Kidney epithelial cell (primary cell): ENCODE measurements at places on chromosomes 11 and 22.
A peak's percentile ranks its signal among the peaks of the same experiment; 100 is the strongest.

DNA sequence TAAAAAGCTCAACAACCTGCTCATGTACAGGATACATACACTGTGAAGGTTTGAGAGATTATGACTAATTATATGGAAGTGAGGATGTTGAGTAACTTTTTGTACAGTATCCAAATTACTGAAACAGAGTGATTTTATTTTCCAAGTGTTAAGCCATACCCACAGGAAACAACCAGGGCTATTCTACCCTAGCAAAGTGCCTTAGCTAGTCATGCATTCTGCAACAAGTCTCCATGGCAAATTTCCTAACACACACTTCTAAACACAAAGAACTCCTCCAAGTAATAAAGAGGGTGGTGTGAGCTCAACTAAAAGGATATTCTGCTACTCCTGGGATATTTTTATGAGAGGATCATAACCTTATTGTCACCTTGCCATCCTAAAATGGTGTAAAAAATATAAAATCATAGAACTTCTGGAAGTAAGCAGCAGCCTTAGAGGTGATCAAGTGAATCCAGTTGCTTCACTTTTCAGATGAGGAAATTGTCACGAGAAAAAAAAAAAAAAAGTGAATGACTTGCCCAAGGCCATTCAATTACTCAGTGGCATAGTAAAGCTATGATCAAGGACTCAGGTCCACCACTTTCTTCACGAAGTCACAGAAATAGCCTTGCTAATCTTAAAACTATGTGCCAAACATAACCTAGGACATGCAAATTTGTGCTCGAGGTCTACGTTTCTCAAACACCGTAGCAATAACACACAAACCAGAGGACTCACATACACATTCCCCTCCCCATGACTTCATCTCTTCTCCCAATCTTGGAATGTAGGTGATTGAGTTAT is 4.2 kb downstream of the LGR4 start:
- DNase-seq, result peak; percentile 86

DNA sequence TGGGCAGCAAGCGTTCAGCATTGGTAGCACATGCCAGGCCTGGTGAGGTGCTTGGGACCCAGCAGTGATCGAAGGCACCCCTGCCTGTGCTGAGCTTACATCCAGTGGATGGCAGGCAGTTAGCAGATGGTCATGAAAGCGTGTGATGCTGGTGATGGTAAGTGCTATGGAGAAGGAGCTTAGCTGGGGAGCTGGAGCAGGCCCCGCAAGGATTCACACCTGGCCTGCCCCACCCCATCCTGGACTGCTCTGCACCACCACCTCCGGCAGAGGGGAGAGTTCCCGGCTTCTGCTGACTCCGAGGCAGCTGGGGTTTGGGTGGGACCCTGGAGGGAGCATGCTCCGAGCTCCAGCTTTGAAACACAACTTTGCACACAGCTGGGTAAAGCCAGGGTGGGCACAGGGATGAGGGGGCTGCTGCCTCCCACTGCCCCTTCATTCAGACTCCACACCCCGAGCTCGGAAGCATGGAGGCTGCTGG is 16.2 kb downstream of the MPPED1 start:
- DNase-seq, result no peak

DNA sequence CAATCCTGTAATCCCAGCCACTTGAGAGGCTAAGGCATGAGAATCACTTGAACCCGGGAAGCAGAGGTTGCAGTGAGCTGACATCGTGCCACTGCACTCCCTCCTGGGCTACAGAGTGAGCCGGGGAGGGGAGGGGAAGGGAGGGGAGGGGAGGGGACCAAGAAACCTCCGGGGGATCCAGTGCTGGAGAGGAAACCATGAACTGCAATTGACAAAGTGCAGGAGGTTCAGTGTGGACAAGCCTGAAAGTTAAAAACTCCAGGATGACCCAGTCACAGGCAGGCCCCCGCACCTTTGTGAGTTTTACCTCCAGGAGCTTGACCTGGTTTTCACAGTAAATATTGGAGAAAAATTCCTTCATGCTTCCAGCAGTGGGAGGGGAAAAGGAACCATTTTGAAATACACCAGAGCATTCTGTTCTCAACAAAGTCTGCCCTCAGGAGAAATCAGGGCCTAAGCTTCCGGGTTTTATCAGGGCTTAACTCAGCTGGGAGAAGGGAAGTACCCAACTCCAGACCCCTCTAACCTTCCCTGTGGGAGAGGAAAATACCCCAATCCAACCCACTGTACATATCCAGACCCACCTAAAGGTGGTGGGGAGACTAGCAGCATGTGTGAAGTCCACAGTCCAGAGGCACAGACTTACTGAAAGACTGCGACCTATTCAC is 15.5 kb upstream of the ZFTA start:
- no peak for DNase-seq

- no peak for DNase-seq
These were observed 29.4 kb upstream of the SLN start for GRCh38 chr11:107741044-107741823.

- no peak for DNase-seq
These were observed 160.9 kb downstream of the ADAMTS15 start for GRCh38 chr11:130609121-130610035.

DNA sequence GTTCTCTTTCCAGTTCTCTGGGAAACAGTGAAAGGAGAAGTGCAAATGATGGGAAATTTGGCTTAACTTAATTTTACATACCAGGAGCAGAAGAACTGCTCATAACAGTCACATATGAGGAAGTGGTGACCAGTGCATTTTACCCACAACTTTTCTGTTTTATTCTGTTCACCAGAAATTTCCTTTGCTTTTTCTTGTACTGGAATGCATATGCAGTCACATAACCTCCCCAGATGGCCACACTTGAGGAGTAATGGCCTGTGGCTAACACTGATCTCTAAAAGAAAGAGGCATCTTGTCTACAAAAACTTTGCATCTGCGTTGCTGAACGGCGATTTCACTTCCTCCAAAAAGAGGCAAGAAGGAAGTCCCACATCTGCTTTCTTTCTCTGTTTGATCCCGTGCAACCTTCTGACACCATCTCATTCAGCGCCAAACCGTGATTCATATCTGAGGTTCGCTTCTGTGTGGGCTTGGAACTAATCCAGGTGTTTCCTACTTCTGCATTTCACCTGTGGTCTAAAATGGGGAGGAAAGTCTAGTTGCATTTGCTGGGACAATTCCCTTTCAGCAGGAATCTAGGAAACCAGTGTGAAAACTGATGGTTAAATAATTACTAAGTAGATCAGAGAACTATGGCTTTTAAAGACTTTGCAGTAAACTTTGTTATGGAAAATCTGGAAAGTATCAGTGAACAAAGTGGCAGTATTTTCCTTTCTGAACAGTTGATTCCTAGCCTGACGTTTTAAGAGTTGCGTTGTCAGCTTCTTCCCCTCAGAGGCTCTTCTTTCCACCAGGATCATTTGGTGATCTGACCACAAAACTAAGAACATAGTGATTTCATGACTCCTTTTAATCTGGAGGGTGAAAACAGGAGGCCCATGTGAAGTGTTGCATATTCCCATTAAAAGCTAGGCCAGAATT is 4.2 kb upstream of the MPEG1 start:
- DNase-seq, result no peak

GRCh38 chr11:55942785-55943392 is 6.7 kb upstream of the OR5I1 start:
- no peak for DNase-seq

GRCh38 chr11:109772892-109773291 is 320.3 kb upstream of the ZC3H12C start:
- no peak for DNase-seq

- no peak for DNase-seq
These were observed 35.9 kb downstream of the APOL1 start for GRCh38 chr22:36288571-36289405.

- DNase-seq, result no peak
These were observed 123.9 kb downstream of the CTNND1 start for GRCh38 chr11:57885298-57886050.

- DNase-seq, result no peak
These were observed 7.3 kb downstream of the PARVB start for GRCh38 chr22:44031158-44031952.

- no peak for DNase-seq
These were observed 14.1 kb downstream of the CNTF start for GRCh38 chr11:58636587-58636986.

DNA sequence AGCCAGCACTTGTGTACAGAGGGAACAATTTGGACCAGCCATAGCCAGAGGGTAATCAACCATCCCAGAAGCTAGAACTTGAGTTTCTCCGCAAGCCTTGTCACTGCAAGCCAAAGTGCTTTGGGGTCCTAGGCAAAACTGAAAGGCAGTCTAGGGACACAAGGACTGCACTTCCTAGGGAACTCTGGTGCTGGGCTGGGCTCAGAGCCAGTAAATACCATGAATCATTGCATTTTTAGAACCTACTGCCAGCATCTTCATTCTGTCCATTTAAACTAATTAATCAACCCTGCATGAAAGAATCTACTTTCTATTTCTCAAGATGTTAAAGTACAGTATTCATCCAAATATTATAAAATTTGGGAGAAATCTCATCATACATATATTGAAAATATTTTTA is 20.0 kb downstream of the PATE3 start:
- DNase-seq, result no peak

DNA sequence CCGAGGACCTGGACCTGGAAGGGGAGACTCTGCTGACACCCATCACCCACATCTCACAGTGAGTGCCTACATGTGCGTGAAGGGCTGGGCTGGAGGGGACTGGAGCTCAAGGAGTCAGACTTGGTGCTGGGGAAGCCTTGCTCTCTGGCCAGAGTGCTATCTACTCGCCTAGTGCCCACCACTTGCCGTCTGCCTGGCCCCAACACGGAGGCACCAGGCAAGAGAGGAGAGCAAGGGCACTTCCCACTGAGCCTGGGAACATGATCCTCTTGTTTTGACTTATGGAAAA is 37.8 kb downstream of the KCNQ1OT1 start:
- no peak for DNase-seq

DNA sequence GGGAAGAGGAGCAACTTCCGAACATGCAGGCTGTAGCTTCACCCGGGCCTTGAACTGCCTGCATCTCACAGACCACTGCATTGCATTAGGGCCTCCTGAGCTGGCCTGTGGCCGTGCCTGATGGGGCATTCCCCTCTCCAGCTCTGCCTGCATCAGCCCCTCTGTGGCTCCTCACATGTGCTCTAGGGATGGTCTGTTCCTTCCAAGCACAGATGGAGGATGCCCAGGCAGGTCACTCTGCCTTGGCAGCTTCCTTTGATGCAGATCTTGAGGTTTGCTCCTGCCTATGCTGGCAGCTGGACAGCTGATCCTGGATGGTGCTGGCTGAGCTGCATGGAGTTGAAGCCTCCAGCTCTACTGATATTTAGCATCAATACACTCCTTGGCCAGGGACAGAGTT is 28.5 kb downstream of the AMPD3 start:
- no peak for DNase-seq

- DNase-seq, result no peak
These were observed 183.8 kb upstream of the NTM start for GRCh38 chr11:131186629-131187101.

DNA sequence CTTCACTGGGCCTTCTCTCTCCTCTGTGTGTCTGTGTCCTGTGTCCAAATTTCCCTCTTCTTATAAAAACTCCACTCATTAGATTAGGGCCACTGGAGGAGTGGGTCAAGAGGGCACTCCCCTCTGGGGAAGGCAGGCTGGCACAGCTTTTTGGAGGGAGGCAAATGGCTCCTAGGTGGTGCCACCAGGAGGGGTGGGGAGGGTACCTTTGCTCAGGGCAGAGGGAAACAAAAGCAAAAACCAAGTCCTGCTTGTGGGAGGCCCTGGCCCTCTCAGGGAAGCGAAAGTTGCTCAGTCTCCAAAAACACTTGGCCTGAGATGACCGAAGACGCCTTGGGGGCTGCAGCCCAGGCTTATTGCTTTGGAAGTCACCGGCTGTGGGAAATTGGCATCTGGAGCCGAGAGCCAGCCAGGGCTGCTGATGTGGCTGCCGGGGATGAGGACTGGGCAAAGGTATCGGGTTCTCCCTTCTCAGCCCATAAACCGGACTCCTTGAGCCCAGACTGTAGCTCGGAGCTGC is 48.2 kb upstream of the ANO1 start:
- DNase-seq, result no peak

- peak; percentile 93 for DNase-seq
These were observed 899.6 kb downstream of the OPCML start for GRCh38 chr11:132632641-132633124.

- no peak for DNase-seq
These were observed 64.8 kb downstream of the STIM1 start for GRCh38 chr11:3920148-3920852.

DNA sequence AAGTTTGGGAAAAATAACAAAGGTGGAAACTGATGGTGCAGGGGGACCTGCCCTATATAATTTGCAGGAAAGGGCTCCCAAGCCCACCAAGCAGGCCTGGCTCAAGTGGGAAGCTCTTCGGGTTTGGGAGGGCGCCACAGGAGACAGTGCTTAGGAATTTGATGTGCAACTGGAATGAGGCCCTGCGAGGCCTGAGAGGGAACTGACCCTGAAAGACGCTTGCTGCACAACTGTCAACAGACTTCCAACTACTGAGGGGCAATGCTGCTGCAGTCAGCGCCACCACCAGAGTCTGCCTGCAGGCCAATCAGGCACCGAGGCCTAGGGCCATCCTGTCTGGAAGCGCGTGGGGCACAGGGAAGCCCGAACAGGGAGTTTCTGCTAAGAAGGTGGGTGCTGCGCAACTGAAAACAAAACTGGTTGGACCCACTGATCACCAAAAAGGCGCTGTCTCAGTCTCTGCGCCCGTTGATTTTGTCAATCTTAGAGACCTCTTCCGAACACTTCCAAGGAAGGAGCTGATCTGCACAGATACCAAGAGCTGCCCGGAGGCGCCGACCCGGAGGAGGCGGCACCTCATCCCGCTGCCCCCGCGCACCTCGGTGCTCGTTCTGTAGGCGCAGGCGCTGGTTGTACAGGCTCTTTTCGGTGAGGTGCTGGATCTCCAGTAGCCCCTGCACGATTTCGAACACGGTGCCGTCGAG is 667 bp downstream of the DGCR6L start:
- DNase-seq, result no peak

GRCh38 chr11:15006139-15006759 is 34.1 kb upstream of the CALCA start:
- peak; percentile 10 for DNase-seq

DNA sequence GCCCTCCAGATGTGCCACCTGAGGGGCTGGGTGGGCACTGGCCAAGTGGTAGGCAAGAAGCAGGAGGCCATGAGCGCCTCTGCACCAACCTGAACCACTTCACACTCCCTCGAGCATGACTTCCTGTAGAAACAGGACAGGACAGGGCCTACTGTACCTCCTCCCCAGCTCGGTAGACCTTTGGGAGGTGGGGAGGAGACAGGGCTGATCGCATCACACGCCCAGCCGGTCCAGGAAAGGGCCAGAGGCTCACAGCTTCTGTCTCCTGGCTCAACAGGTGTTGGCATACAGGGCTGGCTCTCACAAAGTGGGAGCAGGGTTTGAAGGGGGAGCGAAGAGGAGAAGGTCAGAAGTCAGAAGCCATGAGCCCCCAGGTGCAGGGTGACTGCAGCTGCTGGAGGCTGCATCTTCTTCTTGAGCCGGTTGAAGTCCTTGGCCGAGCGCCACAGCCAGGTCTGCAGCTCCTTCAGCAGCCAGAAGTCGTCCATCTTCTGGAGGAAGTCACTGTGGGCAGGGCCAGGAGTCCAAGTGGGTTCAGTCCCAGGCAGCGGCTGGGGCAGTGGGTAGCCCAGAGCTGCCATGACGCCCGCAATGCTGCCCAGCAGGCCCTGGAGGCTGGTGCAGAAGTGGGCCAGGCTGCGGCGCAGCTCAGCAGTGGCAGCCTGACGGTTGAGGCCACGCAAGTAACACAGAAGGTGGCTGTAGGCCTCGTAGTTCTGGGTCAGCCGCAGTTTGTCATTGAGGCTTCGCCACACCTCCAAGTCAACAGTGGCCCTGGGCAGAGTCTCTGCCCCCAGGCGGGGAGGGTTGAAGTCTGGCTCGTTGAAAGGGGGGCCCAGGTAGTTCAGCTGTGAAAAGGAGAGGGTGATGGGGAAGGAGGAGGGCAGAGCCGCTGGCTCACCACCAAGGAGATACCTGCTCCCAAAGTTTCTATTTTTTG is 8.3 kb downstream of the CLCF1 start:
- DNase-seq, result no peak
